Activated B cell treated with CpG ODN at 0.5 μM for 24 hours (primary cell): ENCODE measurements at places on chromosomes 5 and 9. TPM values are rescaled to one million over a fixed set of nuclear protein-coding genes. Genes with fewer than 3 reads are reported as not detected.

DNA sequence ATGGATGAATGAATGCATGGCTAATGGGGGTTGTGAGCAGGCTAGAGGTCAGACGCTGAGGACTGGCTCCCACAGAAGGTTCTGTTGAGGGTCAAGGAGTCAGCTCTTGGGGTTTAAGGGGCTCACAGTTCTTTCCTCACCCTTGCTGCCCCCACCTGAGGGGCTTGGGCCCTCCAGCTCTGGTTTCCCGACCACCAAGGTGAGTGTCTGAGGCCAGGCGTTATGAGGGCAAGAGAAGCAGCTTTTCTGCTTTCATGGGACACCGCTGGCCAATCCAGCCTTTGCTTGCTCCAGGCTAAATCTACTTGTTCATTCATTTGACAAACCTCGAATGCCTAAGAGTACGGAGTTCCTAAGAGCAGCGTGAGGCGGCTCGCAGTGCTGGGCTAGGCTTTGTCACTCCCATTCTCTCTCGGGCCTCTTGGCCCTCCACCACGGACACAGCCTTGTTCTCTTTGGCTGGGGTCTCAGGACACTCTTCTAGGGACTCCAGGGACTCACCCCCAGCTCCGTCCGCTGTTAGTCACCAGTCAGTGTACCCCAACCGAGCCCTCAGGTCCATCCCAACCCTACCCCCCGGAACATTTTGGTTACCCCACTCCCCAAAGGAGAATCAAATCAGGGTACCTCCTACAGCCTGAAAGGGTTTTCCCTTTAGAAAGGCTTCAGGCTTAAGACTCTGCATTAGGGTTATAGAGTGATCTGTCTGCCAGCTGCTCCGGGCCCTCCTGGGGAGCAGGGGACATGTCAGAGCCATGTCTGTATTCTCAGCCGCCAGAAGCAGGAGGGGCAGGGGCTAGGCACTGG lies 210.1 kb upstream of the MVB12B start:
- DNase-seq = no peak

DNA sequence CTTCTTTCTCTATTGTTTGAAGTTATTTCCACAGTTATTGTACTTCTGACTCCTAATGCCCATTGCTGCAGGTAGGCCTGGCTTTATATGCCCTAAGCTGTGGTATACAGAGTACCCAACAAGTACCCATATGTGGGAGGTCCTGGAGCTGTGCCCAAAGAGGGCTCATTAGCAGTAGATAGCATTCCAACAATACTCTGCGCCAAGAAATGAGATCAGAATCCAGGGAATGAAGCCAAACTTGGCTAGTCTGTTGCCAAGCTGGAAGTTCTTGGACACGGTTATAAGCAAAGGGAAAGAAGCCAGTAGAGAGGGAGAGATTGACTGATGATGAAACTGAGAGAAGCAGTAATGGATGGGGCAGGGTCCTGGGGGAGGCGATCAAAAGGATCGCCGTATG lies 29.7 kb upstream of the FAM169A start:
- DNase-seq = no peak

DNA sequence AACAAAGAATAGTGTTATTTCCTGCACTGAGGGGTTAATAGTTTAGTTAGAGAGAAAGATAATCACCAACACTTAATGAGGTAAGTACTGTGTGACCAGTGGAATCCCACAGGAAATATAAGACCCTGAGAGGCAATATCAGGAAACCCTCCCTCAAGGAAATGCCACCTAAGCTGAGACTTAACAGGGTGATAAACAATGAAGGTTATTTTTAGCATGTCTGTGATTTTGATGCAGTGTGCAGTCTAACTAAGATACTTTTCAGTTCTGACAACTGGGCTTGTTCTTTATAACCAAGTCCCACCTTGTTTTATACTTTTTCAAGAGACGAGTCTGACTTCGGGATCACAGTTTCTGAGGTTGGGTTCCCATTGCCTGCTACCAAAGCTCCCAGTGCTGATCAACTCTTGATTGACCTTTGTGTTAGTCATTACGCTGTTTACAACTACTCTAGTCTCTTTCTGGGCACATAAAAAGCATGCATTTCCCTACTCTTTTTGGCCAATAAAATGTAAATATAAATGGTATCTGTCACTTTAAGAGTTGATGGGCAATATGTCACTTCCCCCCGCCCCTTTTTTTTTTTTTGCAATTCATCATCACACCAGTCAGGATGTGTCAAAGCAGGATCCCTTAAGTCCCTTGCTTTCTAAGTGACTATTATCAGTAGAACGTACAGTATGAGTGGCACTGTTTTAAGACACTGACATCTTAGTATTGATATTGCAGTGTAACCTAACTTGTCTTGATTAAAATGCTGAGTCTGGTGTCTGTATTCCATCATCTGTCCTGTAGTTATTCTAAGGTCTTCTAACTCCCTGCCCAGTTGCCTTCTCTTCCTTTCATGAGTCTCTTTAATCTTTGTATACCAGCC lies 31.4 kb downstream of the C6 start:
- DNase-seq = no peak

- no peak for DNase-seq
Observed at GRCh38 chr9:137755261-137755927, 122.2 kb upstream of the CACNA1B start.

DNA sequence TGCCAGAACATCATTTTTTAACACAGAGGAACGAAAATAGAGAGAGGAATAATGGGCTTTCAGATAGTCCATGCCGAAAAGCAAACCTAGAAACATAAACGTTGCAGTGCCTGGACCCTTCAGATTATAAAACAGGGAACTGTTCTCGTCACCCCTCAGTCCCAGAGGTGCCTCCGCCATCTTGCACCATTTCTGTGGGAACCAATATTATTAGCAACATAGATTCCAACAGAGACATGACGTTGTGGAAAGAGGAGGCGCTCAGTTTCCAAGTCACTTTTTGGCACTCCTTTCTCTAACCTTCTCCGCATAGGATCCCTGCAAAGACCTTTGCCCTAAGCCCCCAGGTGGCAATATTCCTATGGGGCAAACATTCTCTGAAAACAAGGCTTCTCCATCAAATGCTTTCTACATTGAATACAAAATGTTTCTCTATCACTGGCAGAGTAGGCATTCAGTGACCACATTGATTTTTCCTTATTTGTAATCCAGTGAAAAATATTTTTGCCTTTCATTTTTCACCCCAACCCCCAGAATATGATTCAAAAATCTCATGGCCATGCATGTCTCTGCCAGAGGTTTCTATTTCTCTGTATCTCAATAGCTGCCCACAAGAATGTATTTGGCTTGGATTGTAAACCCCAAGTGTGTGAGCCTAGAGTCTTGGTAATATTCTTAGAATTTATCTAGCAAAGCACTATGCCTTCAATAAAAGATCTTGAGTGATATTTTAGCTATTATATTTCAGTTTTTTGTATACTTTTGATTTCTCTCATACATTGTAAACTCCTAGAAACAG lies 500.8 kb upstream of the WWC1 start:
- DNase-seq = no peak

Gene GABRA6
- total RNA-seq = not detected in 2 replicates

GRCh38 chr5:106728208-106728607 lies 942.5 kb downstream of the EFNA5 start:
- no peak for DNase-seq

Gene CDKN2B
- 0.32 and 0.38 TPM in 2 replicates for total RNA-seq

DNA sequence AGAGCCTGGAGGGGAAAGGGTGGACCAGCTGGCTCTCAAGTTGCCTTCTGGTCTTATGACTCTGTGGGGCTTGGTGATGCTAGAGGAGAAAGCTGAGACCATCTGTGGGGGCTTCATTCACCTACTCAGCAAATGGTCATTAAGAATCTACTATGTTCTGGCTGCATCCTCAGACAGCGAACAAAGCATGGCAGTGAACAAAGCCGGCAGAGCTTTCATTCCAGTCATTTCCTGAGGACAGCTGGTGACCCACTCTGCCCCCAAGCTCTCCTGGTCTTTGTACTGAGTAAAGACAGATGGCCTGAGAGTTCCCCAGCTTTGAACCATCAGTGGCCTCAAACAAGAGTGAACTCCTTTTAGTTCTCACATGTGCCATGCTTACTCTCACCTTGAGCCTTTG lies 48.0 kb downstream of the FGF1 start:
- no peak for DNase-seq

Gene PTGES
- total RNA-seq = not detected in 2 replicates

DNA sequence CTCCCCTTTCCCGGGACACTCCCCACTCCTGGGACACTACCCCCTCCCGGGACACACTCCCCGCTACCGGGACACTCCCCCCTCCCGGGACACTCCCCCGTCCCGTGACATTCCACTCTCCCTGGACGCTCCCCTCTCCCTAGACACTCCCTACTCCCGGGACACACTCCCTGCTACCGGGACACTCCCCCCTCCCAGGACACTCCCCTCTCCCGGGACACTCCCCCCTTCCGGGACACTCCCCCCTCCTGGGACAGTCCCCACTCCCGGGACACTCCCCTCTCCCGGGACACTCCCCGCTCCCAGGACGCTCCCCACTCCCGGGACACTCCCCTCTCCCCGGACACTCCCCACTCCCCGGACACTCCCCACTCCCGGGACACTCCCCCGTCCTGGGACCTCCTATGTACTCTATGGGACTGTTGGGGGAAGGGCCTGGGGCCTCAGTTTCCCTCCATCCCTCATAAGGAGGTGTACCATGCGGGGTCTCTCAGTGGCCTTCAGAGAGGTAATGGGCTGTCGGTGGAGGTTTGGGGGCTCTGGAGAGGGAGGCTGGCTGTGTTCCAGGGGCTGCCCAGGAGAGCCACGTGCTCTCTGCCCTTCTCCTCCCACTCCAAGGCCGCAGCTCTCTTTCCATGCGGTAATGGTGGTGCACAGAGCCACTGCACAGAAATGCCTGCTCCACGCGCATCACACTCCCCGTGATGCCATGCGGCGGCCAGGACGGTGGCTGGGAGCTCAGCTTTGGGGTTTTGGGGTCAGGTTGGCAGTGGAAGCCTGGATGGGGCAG lies 96.2 kb downstream of the RXRA start:
- no peak for DNase-seq

DNA sequence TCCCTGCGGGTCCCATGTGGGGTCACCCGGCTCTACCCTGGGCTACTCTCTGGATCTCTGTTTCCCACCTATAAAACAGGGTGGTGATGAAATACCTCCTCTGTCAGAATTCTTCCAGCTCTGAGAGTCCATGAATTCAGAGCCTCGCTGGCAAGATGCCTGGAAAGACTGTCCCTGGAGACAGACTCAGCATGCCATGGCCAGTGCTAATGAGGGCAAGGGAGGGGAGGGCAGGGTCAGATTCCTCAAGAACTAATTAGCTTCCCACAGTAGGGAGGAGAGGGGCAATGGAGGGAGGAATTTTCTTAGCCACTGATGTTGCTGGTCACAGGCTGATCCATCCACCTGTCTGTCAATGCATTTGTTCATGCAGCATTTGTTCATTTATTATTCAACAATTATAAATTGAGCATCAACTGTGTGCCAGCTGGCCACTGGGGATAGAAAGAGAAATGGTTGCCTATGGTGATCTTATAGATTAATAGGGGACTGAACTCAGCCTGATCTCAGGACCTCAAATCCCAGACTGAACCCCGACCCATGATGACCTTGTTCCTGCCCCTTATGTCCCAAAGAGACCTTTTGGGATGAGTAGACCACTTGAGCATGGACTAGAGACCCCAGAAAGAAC lies 4.7 kb downstream of the SYNPO start:
- no peak for DNase-seq

DNA sequence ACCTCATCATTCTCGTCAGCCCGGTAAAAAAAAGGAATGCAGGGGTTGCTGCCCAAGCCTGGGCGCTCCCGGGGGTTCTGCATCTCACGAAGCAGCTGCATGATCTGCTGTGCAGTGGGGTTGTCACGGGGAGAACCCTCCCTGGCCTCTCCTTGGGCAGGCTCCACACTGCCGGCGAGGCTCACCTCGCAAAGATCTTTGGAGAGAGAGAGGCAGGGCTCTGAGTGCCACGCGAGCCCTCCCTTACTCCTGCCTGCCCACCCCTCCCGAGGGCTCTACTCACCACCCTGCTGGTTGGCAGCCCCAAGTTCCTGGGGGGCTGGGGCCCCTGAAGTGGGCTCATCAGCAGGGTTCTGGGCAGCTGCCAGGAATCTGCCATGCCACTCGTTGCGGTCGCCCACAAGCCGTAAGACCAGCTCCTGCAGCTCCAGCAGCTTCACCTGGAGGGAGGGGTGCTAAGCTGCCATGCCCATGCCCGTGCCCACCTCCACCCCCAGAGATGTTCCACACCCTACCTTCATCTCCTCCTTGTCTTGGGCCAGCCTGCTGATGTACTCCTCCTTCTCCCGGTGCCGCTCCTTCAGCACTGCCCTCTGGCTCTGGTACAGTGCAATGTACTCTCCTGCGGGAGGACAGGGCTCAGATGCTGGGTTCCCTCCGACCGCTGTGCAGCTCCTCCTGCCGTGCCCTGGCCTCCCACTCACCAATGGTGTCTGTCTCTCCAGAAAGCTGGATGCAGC lies 18.6 kb downstream of the GOLGA2 start:
- DNase-seq = no peak

- DNase-seq = no peak
Observed at GRCh38 chr9:129811967-129812363, 9.0 kb downstream of the TOR1B start.
